ENCODE measurements at places on chromosomes 4 and X. TPM values are rescaled to one million over a fixed set of nuclear protein-coding genes. Genes with fewer than 3 reads are reported as not detected.

STOX2 gene
- polyA plus RNA-seq: 10.1 TPM

SLC6A14 gene
- polyA plus RNA-seq: 0.17 TPM

ANKRD50 gene
- polyA plus RNA-seq: 43.5 TPM

SLITRK2 gene
- 1.7 TPM for polyA plus RNA-seq

AKAP4 gene
- polyA plus RNA-seq: 0.16 TPM

CCDC160 gene
- polyA plus RNA-seq: 9.4 TPM

DNA sequence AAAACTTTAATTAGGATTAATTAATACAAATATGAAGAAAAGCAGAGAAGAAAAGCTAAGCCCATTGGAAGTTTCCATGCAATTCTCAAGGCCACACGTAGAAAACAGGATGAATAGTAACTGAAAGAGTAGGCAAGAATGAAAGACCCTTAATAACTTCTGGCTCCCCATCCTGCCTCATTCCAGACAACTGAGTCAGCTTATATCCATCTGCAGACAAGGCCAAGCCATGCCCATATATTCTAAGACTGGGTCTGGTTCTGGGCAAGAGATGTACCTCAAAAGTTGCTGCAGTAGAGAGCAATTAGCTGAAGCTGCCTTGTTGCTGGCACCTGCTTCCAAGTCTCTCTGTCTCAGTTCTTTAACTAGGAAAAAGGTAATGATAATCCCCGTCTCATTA is 244.1 kb downstream of the GPC3 start:
- no peak for DNase-seq

DNA sequence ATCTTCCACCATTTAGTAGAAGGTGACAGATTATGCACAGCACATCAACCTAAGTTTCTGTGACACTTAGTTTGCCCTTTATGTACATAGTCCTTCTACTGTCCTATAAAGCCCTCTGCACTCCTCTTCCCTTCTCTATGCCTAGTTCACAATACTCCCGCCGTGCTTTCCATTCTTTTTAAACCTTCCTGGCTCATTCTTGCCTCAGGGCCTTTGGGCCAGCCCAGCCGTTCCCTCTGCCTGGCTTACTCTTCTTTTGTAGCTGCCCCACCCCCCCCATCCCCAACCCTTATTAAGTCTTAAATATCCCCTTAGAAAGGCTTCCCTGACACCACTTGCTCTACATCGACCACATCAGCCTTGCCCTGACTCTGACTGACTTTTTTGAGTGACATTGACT is 33.0 kb downstream of the SGMS2 start:
- no peak for DNase-seq

- no peak for DNase-seq
Observed at GRCh38 chrX:130848763-130849162, 54.2 kb downstream of the ENOX2 start.

- no peak for DNase-seq
Observed at GRCh38 chr4:98248934-98249333, 12.2 kb upstream of the RAP1GDS1 start.

- no peak for DNase-seq
Observed at GRCh38 chrX:119885554-119886428, 9.9 kb upstream of the AKAP14 start.

DNA sequence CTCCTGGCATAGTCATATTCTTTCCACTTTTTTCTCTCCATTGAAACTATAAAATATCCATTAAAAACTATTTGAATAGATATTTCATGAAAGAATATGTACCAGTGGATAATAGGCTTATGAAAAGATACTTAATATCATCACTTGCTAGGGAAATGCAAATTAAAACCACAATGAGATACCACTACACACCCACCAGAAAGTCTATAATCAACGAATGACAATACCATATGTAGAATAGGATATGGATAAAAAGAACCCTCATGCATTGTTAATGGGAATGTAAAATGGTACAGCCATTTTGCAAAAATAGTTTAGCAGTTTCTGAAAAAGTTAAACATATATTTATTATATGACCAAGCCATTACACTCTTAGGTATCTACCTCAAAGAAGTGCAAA is 218.7 kb upstream of the GPC4 start:
- DNase-seq: no peak

GRCh38 chr4:22713841-22714240 is 21.1 kb downstream of the GBA3 start:
- no peak for DNase-seq

GRCh38 chr4:61864286-61864685 is 664.2 kb downstream of the ADGRL3 start:
- no peak for DNase-seq

DNA sequence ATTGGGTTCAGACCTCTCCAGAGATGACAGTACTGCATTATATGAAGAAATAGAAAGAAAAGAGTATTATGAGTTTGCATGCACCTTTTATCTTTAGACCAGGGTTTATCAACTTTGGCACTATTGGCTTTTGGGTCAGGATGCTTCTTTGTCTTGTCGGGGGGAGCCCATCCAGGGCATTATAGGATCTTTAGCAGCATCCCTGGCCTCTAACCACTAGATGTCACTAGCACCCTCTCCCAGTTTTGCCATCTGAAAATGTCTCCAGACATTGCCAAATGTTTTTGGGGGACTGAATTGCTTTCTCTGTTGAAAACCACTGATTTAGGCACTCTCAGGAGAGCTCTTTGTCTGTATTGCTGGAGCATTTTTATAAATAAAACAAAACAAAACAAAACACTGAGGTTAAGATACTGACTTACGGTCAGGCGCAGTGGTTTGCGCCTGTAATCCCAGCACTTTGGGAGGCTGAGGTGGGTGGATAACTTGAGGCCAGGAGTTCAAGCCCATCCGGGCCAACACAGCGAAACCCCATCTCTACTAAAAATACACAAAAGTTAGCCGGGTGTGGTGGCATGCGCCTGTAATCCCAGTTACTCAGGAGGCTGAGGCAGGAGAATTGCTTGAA is 23.6 kb downstream of the CA5B start:
- DNase-seq: no peak

DNA sequence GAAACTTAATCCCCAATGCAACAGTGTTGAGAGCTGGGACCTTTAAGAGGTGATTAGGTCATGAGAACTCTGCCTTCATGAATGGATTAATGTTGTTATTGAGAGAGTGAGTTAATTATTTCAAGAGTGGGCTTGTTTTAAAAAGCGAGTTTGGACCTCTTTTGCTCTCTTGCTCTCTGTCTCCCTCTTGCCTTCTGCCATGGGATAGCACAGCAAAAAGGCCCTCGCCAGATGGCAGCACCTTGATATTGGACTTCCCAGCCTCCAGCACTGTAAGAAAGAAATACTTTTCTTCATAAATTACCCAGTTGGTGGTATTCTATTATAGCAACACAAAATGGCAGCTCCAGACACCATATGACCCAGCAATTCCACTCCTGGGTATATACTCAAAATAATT is 7.0 kb upstream of the ATP6AP2 start:
- no peak for DNase-seq
